ENCODE measurements at places on chromosomes 4 and X. TPM values are rescaled to one million over a fixed set of nuclear protein-coding genes. Genes with fewer than 3 reads are reported as not detected.
A peak's percentile ranks its signal among the peaks of the same experiment; 100 is the strongest.

GRCh38 chrX:23797371-23798128, 14.6 kb downstream of the SAT1 start:
- no peaks in the 10 kb centered on the region for H3K27me3 ChIP-seq
- H3K4me1 ChIP-seq, result peaks cover 1% of the 10 kb centered on the region
- H3K36me3 ChIP-seq, result no peaks in the 10 kb centered on the region
- no peak overlapping the region for H3K27ac ChIP-seq
- H3K4me3 ChIP-seq, result no peak overlapping the region
- DNase-seq, result no peak

GRCh38 chr4:9765091-9765490, 16.3 kb upstream of the DRD5 start:
- H3K36me3 ChIP-seq, result no peaks in the 10 kb centered on the region
- no peak overlapping the region for H3K27ac ChIP-seq
- H3K4me3 ChIP-seq, result no peak overlapping the region
- DNase-seq, result no peak
- no peaks in the 10 kb centered on the region for H3K4me1 ChIP-seq

DNA sequence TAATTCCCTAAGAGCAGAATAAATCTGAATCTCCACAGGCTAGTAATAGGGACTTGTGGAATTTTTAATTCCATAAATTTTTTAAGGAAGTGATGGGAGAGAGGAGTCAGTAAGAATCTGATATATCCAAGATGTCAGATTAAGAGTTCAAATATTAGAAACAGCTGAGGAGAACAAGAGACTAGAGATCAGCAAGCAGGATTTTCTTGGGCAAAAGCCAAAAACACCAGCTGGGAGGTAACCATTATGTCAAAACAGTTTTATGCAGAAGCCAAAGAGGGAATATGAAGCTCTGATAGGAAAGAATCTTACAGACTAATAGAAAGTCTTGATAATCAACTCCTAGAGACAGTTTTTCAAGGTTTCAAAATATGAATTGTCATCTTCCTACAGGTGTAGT, 72.2 kb upstream of the RBPJ start:
- no peak for DNase-seq
- no peaks in the 10 kb centered on the region for H3K36me3 ChIP-seq
- no peaks in the 10 kb centered on the region for H3K4me1 ChIP-seq

DNA sequence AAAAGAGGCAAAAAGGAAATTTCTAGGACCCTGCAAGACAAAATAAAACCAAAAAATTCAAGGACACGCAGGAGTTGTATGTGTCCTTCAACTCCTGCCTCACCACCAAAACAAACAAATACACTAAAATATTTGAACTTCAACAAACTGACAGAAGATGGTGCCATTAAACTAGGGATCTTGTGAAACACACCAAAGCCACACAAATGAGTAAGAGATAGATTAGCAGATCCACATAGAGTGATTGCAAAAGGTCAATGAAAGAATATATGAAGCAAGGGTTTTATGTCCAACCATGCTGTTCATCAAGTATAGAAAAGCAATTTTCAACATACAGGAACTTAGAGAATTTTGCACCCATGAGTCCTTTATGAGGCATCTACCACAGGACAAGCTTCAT, 40.1 kb upstream of the SCML1 start:
- H3K36me3 ChIP-seq, result no peaks in the 10 kb centered on the region
- DNase-seq, result no peak
- H3K4me1 ChIP-seq, result no peaks in the 10 kb centered on the region
- H3K27me3 ChIP-seq, result no peaks in the 10 kb centered on the region
- H3K4me3 ChIP-seq, result no peak overlapping the region

DNA sequence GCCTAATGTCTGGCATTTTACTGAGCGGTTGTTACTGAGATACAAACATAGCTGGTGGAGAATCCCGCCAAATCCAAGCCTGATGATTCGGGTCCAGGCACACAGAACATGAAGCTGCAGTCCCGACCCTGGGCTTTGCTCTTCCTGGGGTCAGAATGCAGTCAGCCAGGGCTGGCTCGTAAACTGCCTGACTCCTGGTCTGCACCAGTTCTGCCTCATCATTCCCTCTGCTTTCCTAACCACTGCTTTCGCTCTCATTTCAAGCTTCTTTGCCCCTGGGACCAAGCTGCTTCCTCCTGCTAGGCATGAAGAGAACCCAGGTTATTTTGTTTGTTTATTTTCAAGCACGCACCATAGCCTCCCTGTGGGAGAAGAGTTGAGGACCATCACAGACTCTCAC, 39.3 kb downstream of the GATB start:
- H3K27me3 ChIP-seq, result no peaks in the 10 kb centered on the region
- no peak for DNase-seq
- no peak overlapping the region for H3K27ac ChIP-seq
- H3K4me1 ChIP-seq, result peaks cover 7% of the 10 kb centered on the region
- no peak overlapping the region for H3K4me3 ChIP-seq
- H3K36me3 ChIP-seq, result no peaks in the 10 kb centered on the region

DNA sequence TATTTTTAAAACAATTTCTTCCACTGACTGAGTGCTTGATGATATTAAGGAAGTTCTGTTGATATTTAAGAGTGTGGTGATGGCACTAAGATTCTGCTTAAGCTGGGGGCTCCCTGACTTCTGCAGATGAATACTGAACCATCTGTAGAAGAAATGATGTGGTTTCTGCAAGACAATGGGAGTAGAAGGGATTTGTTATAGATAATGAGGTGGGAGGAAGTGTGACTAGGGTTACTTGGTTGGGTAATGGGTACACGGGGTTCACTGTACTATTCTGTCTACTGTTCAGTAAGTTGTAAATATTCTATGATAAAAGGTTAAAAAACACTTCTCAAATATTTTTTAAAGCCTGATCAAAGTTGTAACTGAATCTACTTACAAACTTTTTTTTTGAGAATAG, 60.9 kb upstream of the TXK start:
- H3K36me3 ChIP-seq, result peaks cover 2% of the 10 kb centered on the region
- H3K27ac ChIP-seq, result no peak overlapping the region
- no peak for DNase-seq
- no peak overlapping the region for H3K4me3 ChIP-seq
- no peaks in the 10 kb centered on the region for H3K27me3 ChIP-seq

- no peak overlapping the region for H3K27ac ChIP-seq
- H3K4me1 ChIP-seq, result no peaks in the 10 kb centered on the region
- H3K27me3 ChIP-seq, result no peaks in the 10 kb centered on the region
- H3K36me3 ChIP-seq, result no peaks in the 10 kb centered on the region
- no peak overlapping the region for H3K4me3 ChIP-seq
- DNase-seq, result no peak
These were observed 88.4 kb upstream of the TLL1 start for GRCh38 chr4:165784672-165785071.

DNA sequence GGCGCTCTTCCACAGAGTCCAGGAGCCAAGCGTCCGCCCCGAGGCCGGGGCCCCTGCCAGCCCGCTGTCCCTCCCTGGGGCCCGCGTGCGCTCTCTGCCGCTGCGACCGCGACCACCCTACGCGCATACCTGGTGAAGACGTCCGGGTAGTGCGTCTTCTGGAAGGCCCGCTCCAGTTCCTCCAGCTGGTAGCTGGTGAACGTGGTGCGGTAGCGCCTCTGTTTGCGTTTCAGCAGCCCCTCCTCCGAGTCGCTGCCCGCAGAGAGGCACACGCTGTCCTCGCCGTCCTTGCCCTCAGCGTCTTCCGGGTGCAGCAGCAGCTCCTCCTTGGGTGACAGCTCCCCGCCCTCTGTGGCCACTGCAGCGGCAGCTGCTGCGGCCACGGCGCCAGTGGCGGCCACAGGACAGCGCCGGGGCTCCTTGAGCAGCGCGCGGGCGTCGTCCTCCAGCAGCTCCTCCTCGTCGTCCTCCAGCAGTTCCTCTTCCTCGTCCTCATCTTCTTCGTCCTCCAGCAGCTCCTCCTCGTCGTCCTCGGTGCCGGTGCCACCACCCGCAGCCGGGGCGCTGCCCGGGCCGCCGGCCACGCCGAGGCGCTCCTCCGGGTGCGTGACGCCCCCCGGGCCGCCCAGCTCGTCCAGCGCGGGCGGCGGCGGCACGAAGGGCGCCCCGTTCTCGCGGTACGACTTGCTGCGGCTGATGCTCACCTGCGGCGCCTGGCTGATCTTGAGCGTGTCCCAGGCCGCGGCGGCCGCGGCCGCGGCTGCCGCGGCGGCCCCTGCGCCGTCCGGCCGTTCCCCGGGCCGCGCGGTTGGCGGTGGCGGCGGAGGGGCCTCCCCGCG, 2.8 kb downstream of the ARX start:
- peaks cover 81% of the 10 kb centered on the region for H3K27me3 ChIP-seq
- peaks cover 7% of the 10 kb centered on the region for H3K4me1 ChIP-seq
- no peak overlapping the region for H3K27ac ChIP-seq
- DNase-seq, result peak; percentile 35
- peak overlapping the region; percentile 71 for H3K4me3 ChIP-seq

GRCh38 chrX:49174723-49175122, 3.0 kb downstream of the PLP2 start:
- no peak overlapping the region for H3K4me3 ChIP-seq
- no peak overlapping the region for H3K27ac ChIP-seq
- H3K27me3 ChIP-seq, result no peaks in the 10 kb centered on the region
- peaks cover 14% of the 10 kb centered on the region for H3K36me3 ChIP-seq

- no peaks in the 10 kb centered on the region for H3K36me3 ChIP-seq
- no peaks in the 10 kb centered on the region for H3K27me3 ChIP-seq
- H3K4me1 ChIP-seq, result peaks cover 4% of the 10 kb centered on the region
- no peak overlapping the region for H3K27ac ChIP-seq
- no peak for DNase-seq
These were observed 238.1 kb downstream of the BMPR1B start for GRCh38 chr4:94995684-94996394.

DNA sequence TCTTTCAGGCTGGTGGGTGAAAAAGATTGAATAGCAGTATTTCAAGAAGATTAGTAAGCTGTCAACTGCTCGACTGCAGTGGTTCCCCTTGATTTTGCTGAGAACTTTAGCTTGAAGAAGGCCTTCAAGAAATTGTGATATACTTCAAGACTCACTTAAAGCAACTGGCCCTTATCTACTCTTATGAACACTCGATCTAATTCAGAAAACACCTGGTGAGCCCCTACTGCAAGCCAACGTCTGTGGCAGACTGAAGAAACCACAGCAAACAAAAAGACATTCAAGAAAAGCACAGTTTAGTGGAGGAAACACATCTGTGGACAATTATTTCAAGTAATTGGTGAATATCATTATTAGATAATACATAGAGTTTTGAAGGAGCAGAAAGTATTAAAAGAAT, 119.0 kb downstream of the INPP4B start:
- no peaks in the 10 kb centered on the region for H3K36me3 ChIP-seq
- peaks cover 2% of the 10 kb centered on the region for H3K4me1 ChIP-seq
- DNase-seq, result no peak
- no peak overlapping the region for H3K27ac ChIP-seq
- no peaks in the 10 kb centered on the region for H3K27me3 ChIP-seq

DNA sequence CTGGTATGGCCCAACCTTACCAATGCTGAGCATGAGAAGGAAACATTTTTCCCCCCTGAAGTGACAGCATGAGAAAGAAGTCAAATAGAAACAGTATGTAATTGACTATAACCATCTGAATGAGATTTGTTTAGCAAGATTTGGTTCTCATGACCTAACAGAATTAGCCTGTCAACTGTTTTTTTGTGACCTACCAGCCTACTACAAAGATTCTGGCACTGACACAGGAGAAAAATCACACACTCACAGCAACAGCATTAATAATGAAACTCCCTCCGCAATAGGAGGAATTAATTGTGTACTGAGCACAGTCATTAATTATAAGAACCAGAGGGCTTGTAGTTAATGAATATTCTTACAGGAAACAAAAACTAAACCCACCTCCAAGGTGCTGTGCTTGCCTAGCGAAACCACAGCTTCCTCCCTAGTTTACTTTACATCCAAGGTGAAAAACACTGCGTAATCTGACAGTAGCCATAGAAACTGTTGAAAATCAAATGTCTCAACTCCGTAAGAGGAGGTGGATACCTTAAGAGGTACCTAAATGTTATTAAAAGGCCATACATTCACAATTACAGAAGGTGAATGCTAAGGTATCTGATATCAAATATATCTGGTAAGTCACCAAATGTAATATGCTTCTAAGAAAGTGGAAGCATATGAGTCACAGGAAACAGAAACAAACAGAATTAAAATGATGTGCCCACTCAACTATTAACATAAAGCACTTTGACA, 34.9 kb downstream of the MMRN1 start:
- peak overlapping the region; percentile 44 for H3K27ac ChIP-seq
- H3K4me3 ChIP-seq, result peak overlapping the region; percentile 63
- peaks cover 13% of the 10 kb centered on the region for H3K4me1 ChIP-seq
- DNase-seq, result no peak
- H3K27me3 ChIP-seq, result peaks cover 2% of the 10 kb centered on the region

GRCh38 chrX:11427453-11428071, 134.3 kb downstream of the AMELX start:
- DNase-seq, result no peak
- H3K27ac ChIP-seq, result no peak overlapping the region
- peaks cover 16% of the 10 kb centered on the region for H3K27me3 ChIP-seq
- peaks cover 3% of the 10 kb centered on the region for H3K4me1 ChIP-seq
- no peak overlapping the region for H3K4me3 ChIP-seq

GRCh38 chrX:445727-446126, 59.0 kb upstream of the PPP2R3B start:
- H3K27ac ChIP-seq, result no peak overlapping the region
- DNase-seq, result no peak
- no peak overlapping the region for H3K4me3 ChIP-seq
- H3K27me3 ChIP-seq, result no peaks in the 10 kb centered on the region
- H3K36me3 ChIP-seq, result no peaks in the 10 kb centered on the region

DNA sequence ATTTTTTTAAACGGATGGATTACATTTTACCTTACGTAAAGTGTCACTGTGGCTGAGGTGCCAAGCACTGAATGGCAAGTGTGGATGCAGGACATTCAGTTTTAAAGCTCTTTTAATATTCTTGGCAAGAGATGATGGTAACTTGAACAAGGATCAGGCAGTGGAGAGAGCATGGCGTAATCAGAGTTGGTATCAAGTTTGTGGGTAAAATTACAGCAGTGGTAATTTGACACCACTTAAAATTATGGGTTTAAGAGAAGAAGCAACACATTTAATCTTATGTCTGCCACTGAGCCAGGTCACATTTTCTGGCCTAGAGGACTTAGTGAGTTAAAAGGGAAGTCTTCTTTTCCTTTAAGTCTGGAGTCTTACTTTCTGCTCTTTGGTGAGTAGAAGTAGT, 100.5 kb downstream of the NAA11 start:
- H3K27ac ChIP-seq, result no peak overlapping the region
- H3K4me1 ChIP-seq, result no peaks in the 10 kb centered on the region
- no peak for DNase-seq
- H3K36me3 ChIP-seq, result no peaks in the 10 kb centered on the region
- H3K27me3 ChIP-seq, result no peaks in the 10 kb centered on the region

DNA sequence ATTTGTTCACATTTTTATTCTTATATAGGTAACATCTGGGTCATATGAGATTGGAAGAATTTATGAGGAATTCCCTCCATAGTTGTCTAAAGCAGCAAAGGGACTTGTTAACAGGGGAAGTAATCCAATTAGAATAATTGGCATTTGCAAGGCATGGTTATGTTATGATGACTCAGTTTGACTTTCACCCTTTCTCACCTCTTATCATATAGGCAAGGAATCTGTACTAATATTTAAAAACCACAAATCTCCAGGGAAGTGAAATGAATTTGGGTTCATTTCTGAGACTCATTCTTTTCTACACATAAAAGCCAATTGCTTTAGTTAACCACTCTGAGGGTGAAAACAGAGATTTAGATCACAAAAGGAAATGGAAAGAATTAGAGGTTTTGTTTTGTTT, 281.5 kb upstream of the DKK2 start:
- DNase-seq, result no peak
- no peaks in the 10 kb centered on the region for H3K27me3 ChIP-seq
- no peaks in the 10 kb centered on the region for H3K36me3 ChIP-seq
- no peak overlapping the region for H3K27ac ChIP-seq

The AFF2 gene
- 0.42 TPM for total RNA-seq

The GABRG1 gene
- total RNA-seq, result not detected

The IL15 gene
- 4.5 TPM for total RNA-seq

The GAR1 gene
- total RNA-seq, result 22.7 TPM

The MAGEA11 gene
- not detected for total RNA-seq

The P2RY8 gene
- 87.6 TPM for total RNA-seq

The FHL1 gene
- total RNA-seq, result 13.4 TPM

The PNMA3 gene
- total RNA-seq, result 5.7 TPM

The CSAG2 gene
- total RNA-seq, result 0.61 TPM

All from activated naive CD8-positive, alpha-beta T cell treated with anti-CD3 and anti-CD28 coated beads, Interleukin-2, amount 10 ng/mL, durations not matched to agents 7 days and 5 days (primary cell).